ENCODE measurements at places on chromosomes 6 and 20. TPM values are rescaled to one million over a fixed set of nuclear protein-coding genes. Genes with fewer than 3 reads are reported as not detected.

DNA sequence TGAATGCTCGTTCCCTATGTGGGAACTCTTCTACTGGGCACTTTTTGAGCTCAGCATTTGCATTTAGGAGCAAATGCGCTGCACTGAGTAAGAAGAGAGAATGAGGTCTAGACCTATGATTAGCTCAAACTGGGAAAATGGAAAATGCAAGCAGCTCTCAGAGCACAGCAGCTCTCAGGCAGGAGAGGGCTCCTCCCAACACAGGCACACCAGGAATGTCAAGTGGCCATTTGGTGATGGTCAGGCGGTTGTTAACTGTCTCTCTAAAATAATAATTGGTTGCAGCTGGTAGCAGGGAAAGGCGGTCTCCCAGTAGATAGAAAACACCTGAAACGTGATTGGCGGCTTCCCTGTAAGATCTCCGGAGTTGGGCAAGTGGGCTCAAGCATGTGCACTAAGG, 162.0 kb upstream of the ECI2 start:
- peaks cover 3% of the 10 kb centered on the region for H3K4me1 ChIP-seq
- H3K27me3 ChIP-seq, result no peaks in the 10 kb centered on the region
- DNase-seq, result no peak
- no peak overlapping the region for H3K27ac ChIP-seq
- no peak overlapping the region for H3K4me3 ChIP-seq

- H3K4me1 ChIP-seq, result peaks cover 3% of the 10 kb centered on the region
- peaks cover 24% of the 10 kb centered on the region for H3K27me3 ChIP-seq
- no peak overlapping the region for H3K4me3 ChIP-seq
- no peaks in the 10 kb centered on the region for H3K36me3 ChIP-seq
Observed at GRCh38 chr20:34987288-34988190, 31.9 kb downstream of the MYH7B start.

- no peak overlapping the region for H3K27ac ChIP-seq
- no peak overlapping the region for H3K4me3 ChIP-seq
- no peaks in the 10 kb centered on the region for H3K27me3 ChIP-seq
- no peak for DNase-seq
- H3K4me1 ChIP-seq, result no peaks in the 10 kb centered on the region
Observed at GRCh38 chr20:8996817-8997512, 71.9 kb upstream of the PLCB4 start.

GRCh38 chr6:10412461-10413261, 2.2 kb downstream of the TFAP2A start:
- H3K4me3 ChIP-seq, result peak overlapping the region; percentile 98
- no peak for DNase-seq
- H3K36me3 ChIP-seq, result peaks cover 13% of the 10 kb centered on the region
- peaks cover 85% of the 10 kb centered on the region for H3K27me3 ChIP-seq

Gene TULP1
- total RNA-seq, result 17.6 TPM

Gene WASF1
- total RNA-seq, result 73.0 TPM

Gene CYP39A1
- 6.3 TPM for total RNA-seq

Gene C6orf58
- total RNA-seq, result 0.18 TPM

Gene ZBTB2
- total RNA-seq, result 15.2 TPM

Measured in mesothelial cell of epicardium (in vitro differentiated cells).